H9 (cell line): ENCODE measurements at places on chromosomes 11 and 22.
A peak's percentile ranks its signal among the peaks of the same experiment; 100 is the strongest.

DNA sequence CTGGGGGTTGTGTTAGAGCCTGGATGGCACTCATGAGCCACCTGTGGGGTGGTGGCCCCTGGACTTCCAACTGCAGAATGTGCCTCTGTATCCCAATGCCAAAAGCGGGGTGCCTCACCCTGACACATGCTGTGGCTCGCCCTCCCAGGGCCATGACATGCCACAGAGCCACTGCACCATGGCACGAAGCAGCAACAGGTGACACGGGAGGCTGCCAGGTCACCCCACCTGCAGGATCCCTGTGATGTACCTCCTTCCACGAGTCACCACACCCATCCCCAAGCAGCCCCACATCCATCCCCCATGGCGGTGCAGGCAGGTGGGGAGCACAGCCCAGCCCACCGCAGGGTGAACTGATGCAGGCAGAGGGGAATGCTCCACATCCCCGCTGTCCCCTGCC is 14.8 kb downstream of the NECTIN1 start:
- no peaks in the 10 kb centered on the region for H3K27me3 ChIP-seq
- DNase-seq, result no peak
- no peak overlapping the region for H3K4me3 ChIP-seq
- peaks cover 4% of the 10 kb centered on the region; the same call in 1 of the 2 replicates for H3K4me1 ChIP-seq

- no peak for DNase-seq
- no peaks in the 10 kb centered on the region for H3K27me3 ChIP-seq
- H3K4me3 ChIP-seq, result no peak overlapping the region
- H3K4me1 ChIP-seq, result no peaks in the 10 kb centered on the region
- H3K36me3 ChIP-seq, result no peaks in the 10 kb centered on the region
Measured at GRCh38 chr11:128328955-128329551, 258.3 kb downstream of the ETS1 start.

DNA sequence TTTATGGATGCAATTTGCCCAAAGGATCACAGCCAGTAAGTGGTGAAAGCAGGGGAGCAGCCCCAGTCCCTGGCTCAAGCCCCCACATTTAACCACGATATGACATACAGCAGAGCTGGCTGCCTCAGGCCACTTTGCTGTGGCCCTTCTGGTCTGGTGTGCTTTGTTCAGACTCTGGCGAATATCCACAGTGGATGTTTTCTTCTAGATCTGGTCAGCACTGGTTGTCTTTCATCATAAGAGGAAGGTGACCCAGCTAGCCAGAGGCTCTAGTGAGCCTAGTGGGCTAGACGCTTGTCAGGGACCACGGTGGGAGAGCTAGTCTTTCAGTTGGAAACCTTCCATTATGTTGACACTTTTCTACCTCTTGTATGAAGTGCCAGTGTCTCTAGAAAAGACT is 42.5 kb downstream of the DGCR2 start:
- H3K27me3 ChIP-seq, result no peaks in the 10 kb centered on the region
- no peaks in the 10 kb centered on the region for H3K4me1 ChIP-seq
- H3K36me3 ChIP-seq, result peaks cover 11% of the 10 kb centered on the region
- no peak for DNase-seq
- H3K4me3 ChIP-seq, result no peak overlapping the region

GRCh38 chr11:61875698-61876097 is 15.6 kb downstream of the FADS3 start:
- H3K36me3 ChIP-seq, result no peaks in the 10 kb centered on the region; the same call in 2 of the 3 replicates
- H3K27me3 ChIP-seq, result no peaks in the 10 kb centered on the region; the same call in 1 of the 2 replicates
- H3K27ac ChIP-seq, result no peak overlapping the region
- no peak overlapping the region; the same call in 2 of the 3 replicates for H3K4me3 ChIP-seq
- peaks cover 7% of the 10 kb centered on the region; the same call in 1 of the 2 replicates for H3K4me1 ChIP-seq
- no peak for DNase-seq

DNA sequence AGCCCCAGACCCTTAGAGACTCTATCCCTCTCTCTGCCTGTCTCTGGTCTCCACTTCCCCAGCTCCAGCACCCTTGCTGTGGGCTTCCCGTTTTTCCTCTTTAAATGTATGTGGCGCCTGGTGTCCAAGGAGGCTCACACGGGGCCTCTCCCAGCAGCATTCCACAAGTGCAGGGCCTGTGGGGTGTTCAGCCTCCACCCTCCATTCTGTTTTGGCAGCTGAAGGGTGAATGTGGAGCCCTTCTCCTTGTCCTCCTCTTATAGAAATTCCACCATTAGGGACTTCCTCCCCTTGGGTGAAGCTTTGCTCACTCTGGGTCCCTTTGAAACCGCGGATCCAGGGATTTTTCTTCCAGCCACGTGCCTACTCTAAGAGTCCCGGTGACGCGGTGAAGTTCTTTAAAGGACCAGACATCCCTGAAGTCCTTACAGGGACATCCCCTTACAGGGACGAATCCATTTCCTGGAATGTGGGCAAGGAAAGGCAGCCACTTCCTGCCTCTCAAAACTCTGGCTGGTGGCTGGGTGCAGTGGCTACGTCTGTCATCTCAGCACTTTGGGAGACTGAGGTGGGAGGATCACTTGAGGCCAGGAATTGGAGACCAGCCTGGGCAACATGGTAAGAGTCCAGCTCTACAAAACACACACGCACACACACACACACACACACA is 1.6 kb upstream of the TSPAN18 start:
- no peak overlapping the region; the same call in 1 of the 2 replicates for H3K4me3 ChIP-seq
- DNase-seq, result no peak
- peaks cover 12% of the 10 kb centered on the region; the same call in 1 of the 2 replicates for H3K4me1 ChIP-seq
- no peaks in the 10 kb centered on the region for H3K36me3 ChIP-seq

- H3K36me3 ChIP-seq, result no peaks in the 10 kb centered on the region
- H3K4me3 ChIP-seq, result no peak overlapping the region
- H3K27me3 ChIP-seq, result no peaks in the 10 kb centered on the region
- no peaks in the 10 kb centered on the region for H3K4me1 ChIP-seq
- DNase-seq, result no peak
Measured at GRCh38 chr11:12272821-12273617, 104.4 kb upstream of the PARVA start.

DNA sequence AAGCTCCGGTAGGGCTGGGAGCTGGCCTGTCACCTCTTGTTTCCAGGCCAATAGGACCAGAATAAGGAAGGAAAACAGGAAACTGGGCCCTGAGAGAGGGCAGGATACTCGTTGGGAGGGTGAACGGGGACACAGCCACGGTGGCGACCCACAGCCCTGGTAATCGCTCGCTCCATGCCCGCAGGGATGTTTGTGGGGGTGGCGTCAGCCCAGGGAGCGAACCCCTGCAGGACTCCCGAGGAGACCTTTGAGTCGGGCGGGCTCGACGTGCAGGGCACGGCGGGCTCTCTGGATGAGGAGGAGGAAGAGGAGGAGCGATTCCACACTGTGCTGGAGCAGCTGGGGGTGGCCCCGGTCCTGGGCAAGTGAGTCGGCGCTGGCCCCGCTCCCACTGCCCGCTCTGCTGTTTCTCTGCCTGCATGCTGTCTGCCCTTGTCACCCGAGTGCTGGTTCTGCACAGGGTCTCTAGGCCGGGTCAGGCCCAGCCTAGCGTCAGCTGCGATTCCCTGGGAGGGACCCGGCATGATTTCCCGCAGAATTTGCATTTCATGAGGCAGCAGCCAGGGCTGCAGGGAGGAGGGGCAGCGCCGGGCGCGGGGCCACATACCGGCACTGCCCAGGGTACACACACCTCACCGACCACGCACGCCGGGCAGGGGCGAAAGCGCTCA is 1.6 kb downstream of the CRACR2B start:
- H3K36me3 ChIP-seq, result peaks cover 4% of the 10 kb centered on the region
- peak; percentile 58 for DNase-seq

- no peaks in the 10 kb centered on the region for H3K27me3 ChIP-seq
- H3K4me3 ChIP-seq, result peak overlapping the region; percentile 98
- H3K36me3 ChIP-seq, result peaks cover 49% of the 10 kb centered on the region
Measured at GRCh38 chr11:9575260-9576240, 2.1 kb downstream of the WEE1 start.

GRCh38 chr11:128375961-128376360 is 211.4 kb downstream of the ETS1 start:
- H3K4me3 ChIP-seq, result no peak overlapping the region
- no peak for DNase-seq
- H3K27me3 ChIP-seq, result no peaks in the 10 kb centered on the region
